Urinary bladder (tissue), 4 donors: ENCODE measurements at places on chromosomes 4 and X. TPM values are rescaled to one million over a fixed set of nuclear protein-coding genes. Genes with fewer than 3 reads are reported as not detected.

DNA sequence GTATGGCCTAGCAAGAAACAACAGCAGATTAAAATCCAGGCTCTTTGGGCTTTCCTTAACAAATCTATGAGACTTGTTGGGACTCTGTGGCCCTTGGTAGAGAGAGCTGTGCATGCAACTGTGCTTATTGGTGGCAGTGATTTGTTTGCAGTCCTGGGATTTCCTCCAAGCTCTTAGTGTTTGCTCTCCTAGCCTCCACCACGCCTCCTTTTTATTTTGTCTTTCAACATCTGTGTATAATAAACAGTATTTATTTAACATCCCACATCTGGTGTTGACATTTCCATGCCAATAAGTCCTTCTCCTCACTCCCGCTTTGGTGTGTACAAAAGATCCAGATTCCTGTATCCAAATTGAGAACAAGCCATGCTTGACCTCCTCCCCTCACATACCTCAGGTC is 3.1 kb downstream of the TNMD start:
- DNase-seq, result no peak

- DNase-seq, result no peak
Observed at GRCh38 chr4:46890056-46890455, 19.0 kb downstream of the COX7B2 start.

DNA sequence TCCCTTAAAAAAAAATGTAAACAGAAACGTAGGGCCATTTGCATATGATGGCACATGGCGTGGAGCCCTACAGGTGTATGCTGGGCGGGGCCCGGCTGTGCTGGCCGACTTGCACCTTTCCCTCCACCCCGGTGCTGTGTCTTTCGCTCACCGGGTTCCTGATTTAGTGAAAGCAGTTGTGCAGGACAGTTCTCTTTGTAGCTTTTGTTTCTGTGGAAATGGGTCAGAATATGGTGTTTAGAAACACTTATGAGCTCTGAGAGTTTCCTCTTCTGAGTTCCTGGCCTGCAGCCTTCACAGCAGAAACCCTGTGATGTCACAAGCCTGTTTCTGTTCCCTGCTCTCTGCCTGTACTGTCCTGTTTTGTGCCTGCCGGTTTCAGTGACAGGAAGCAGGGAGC is 22.5 kb upstream of the MSANTD1 start:
- no peak for DNase-seq

DNA sequence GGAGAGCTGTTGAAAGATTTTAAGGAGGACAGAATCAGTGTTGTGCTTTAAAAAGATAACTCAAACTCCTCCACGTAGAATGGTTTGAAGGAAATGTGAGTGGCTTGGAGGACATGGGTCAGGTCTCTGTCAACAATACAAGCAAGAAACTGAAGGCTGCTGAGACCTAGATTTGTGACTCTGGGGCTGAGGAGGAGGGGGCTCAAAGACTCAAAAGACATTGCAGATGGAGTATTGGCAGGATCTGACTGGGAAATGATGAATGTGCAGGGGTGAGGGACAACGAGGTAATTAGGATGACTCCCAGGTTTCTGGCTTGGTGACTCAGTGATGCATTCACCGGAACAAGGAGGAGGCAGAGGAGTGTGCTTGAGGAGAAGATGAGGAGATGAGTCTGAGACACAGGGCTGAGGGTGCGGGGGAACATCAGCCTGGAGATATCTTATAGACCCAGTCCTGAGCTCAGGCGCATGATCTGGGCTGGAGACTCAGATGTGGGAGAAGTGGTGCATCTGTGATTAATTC is 3.3 kb upstream of the RPS4X start:
- DNase-seq, result no peak

DNA sequence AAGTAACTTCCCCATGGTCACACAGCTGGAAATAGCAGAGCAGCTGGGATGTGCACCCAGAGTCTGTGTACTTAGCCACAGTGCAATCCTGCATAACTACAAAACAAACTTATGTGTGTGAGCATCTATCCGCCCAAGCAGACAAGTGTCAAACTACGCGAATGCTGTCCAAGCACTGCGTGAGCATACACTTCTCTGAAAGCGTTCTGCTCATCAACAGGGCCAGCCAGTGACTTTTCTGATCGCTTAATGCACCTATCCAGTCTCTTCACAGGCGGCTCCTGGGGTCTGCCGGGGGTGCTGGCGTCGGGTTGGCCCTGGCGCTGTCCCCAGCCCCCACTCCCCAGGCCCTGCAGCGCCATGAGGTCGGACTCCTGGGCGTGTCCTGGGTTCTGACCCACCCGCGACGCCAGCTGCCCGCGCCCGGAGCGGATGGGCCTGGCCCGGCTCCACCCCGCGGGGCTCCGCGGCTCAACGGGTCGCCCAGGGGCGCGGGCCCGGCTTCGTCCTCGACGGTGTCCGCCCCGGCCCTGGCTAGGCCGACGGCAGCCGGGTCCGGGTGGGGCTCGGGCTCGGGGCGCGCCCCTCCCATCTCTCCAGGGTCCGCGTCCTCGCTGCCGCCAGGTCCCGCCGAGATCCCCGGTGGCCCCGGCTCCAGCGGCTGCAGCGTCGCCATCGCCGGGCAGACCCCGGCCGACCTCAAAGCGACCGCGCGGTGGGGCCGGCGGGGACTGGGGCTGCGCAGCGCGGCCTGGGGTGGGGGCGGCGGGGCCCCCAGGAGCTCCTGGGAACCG is 1.3 kb upstream of the ZNF141 start:
- no peak for DNase-seq

- DNase-seq, result peak; percentile 33
Observed at GRCh38 chr4:77818602-77819403, at the start of gene CNOT6L. Gene CNOT6L, minus strand, starts transcription at chr4:77819368. Its CDS starts 60 bp downstream, at chr4:77819308.

- no peak for DNase-seq
Observed at GRCh38 chrX:138771047-138771446, 59.5 kb upstream of the FGF13 start.

- no peak for DNase-seq
Observed at GRCh38 chr4:54568184-54568583, 89.6 kb upstream of the KIT start.

GRCh38 chr4:101853691-101854090 is 63.2 kb downstream of the BANK1 start:
- DNase-seq, result no peak

DNA sequence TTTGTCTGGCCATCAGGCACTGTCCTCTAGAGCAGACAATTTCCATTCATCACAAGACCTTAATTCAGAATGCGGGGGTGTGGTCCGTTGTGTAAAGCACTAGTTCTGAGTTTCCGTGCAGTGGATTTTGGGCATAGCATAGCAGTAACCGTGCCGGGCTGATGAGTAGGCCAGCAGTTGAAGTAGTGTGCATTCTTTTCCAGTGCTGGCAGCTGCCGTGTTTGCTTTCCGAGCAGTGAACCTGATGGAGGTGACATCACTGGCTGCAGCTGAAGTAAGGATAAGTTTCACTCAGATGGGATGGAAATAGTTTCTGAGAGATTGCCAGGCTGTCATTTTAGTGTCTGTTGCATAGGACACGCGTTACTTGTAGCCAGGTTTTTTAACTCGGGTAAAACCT is 107.0 kb upstream of the STIM2 start:
- no peak for DNase-seq

- no peak for DNase-seq
Observed at GRCh38 chr4:158849681-158850080, 80.9 kb downstream of the FNIP2 start.

DNA sequence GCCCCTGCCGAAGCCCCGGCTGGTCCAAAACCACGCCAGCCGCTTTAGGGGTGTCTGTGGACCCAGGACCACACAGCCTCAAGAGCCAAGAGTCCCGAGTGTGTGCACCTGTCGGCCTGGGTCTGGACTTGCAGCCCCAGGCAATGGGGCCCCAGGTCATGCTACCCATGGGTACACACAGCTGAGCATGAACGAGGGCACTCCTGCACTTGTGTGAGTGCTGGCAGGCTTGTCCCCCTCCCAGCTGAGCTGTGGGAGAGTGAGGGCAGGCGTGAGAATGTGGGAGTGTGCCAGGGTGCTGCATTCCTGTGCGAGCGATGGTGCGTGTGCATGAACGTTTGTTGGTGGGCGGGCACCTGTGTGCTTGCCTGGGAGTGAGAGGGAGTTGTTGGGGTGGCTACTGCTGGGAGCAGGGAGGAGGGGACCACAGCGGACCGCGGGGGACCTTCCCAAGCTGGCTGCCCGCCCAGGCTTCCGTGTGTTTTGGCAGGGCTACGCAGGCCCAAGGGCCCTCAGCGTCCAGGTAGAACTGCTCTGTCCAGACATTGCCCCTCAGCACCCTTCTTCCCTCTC is 30.8 kb downstream of the BLOC1S4 start:
- DNase-seq, result peak; percentile 37

DNA sequence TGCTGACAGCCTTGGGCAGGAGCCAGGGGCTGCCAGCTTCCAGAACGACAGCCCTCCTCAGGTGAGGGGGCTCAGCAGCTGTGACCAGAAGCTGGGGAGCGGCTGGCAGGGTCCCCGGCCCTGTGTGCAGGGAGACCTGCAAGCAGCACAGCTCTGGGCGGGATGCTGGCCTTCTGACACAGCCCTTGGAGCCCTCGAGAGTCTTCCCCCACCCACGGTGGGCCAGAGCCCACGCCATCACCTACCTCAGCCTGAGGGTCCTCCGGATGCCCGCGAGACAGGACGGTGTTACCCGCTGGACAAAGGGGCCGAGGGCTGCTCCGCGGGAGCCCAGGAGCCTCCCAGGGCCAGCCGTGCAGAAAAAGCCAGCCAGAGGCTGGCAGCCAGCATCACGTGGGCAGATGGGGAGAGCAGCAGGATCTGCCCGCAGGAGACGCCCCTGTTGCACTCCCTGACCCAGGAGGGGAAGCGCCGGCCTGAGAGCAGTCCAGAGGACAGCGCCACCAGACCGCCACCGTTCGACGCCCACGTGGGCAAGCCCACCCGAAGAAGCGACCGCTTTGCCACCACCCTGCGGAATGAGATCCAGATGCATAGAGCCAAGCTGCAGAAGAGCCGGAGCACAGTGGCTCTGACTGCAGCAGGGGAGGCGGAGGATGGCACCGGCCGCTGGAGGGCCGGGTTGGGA is 71.8 kb upstream of the CLDN34 start:
- DNase-seq, result no peak

DNA sequence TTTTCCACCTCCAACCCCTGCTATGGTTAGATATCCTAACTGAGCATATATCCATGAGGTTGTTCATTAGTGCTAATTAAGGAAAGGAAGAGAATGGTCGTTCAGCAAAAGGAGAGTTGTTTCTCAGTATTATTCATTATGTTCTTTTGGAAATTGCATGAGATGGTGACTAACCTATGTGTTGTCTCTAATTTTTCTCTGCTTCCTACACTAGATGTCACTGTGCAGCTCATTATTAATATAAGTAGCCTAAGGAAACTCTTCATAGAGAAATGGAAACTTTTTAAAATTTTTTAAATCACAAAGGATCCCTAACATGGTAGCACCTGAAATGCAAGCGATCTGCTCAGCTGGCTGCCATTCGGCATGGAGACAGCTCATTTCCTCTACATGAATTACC is 67.7 kb upstream of the FAM9A start:
- DNase-seq, result no peak

DNA sequence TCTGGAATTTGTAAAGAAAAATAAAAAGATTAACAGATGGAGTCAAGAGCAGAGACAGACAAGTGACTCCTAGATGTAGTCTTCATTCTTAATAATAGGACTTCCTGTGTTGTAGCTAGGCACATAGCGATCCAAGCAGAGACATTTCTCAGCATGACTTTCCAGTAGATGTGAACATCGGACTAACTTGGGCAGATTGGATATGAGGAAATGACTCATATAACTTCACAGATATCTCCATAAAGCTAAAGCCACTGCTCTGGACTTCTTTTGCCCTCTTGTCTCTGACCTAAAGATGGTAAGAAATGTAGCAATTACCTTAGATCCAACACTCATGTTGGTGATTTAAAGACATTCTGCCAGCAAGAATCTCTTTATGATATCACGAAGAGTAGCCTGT is 131.7 kb downstream of the EPHA5 start:
- no peak for DNase-seq

DNA sequence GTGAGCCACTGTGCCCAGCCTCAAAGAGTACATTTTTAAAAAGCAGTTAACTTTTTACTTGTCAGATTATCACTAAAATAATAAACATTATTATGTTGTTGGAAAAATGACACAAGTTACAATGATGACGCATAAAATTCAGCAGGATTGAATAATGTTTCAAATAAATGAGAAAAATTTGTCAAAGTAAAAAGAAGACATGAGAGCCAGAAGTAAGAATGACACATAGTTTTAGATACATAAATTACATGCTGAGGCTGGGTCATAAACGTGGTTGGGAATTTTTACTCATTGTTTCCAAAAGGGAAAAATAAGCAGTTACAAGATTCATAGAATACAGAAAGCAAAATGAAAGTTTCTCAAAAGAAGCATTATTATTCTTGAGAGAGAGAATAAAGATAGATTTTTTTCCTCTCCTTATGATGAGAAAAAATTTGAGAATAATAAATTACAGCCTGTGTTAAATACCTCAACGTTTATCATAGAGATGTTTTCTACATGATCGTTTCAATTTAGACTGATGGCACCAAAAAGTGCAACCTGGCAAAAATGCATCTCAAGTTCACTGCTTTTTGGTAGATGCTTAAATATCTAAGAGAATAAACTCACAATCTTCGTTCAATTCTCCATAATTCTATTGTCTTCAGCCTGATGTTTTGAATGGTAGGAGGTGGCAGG is 40.4 kb downstream of the GUCY1B1 start:
- no peak for DNase-seq

GRCh38 chr4:102627831-102628523 is 126.8 kb downstream of the NFKB1 start:
- DNase-seq, result no peak

DNA sequence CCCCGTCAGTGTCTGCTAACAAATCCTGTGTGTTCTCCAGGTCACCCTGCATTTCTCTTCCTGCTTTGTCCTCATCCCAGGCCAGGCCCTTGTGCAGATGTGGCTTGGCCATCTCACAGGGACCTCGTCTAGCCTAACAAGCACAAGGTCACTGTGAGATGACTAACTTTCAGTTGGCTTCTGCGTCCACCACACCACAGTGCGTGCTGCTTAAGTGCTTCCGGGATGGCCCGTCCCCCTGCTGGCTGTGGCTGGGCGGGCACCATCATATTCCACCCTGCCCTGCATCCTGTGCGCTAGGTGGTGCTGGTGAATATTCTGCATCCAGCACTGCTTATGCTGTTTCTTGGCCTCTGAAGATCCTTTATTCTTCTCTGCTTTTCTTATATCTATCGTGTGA is 33.8 kb downstream of the RBBP7 start:
- no peak for DNase-seq

CYTL1 gene
- polyA plus RNA-seq, result 10.1 TPM

AADAT gene
- polyA plus RNA-seq, result 6.0 TPM

DGKK gene
- polyA plus RNA-seq, result 0.08 TPM

FMR1NB gene
- not detected for polyA plus RNA-seq

DCLK2 gene
- polyA plus RNA-seq, result 6.2 TPM

RS1 gene
- polyA plus RNA-seq, result not detected
